ENCODE measurements at places on chromosomes 1 and 21.

GRCh38 chr1:246091477-246091876, 415.6 kb downstream of the SMYD3 start:
- no peaks in the 10 kb centered on the region for H3K27me3 ChIP-seq
- H3K4me3 ChIP-seq = no peak overlapping the region
- H3K4me1 ChIP-seq = peaks cover 21% of the 10 kb centered on the region
- no peak overlapping the region for H3K27ac ChIP-seq
- H3K36me3 ChIP-seq = no peaks in the 10 kb centered on the region
- DNase-seq = no peak

DNA sequence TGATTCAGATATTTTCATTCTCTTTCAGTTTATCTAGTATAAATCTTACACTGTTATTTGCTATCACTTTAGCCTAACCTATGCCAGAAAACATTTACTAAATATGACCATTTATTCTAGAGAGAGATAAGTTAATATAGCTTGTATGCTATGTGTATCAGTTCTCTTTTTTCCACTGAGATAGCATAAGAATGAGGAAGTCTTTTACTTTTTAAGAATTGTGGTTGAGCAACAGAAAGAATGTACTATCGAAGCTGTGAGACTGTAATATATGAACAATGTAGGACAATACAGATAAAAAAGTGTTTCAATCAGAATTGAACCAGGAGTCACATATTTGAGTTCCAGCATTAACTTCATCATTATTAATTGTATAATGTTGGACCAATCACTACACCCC, 479.9 kb upstream of the PLXNA2 start:
- H3K27ac ChIP-seq = no peak overlapping the region
- H3K4me3 ChIP-seq = no peak overlapping the region
- H3K27me3 ChIP-seq = no peaks in the 10 kb centered on the region
- no peaks in the 10 kb centered on the region for H3K4me1 ChIP-seq
- DNase-seq = no peak
- H3K36me3 ChIP-seq = peaks cover 16% of the 10 kb centered on the region

DNA sequence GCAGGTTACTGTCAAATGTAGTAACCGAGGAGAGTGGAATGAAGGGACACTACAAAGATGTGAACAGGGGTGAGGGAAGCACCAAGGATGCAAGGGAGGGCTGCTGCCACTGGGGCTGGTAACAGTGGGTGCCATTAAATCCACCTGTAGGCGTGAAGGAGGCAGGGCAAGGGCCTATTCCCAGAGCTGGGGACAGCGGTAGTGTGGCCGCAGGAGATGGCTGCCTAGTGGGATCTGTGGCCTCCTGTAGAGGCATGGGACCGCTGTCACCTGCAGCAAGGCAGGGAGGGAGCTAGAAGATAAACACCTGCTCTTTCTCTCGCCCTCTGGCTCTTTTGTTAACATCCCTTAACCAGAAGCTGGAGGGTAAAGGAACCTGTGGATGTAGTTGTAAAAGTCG, 80.5 kb upstream of the CNIH3 start:
- H3K27me3 ChIP-seq = peaks cover 4% of the 10 kb centered on the region
- no peaks in the 10 kb centered on the region for H3K4me1 ChIP-seq
- H3K27ac ChIP-seq = no peak overlapping the region
- no peaks in the 10 kb centered on the region for H3K36me3 ChIP-seq
- DNase-seq = no peak
- no peak overlapping the region for H3K4me3 ChIP-seq

GRCh38 chr1:236240675-236241074, 41.1 kb downstream of the ERO1B start:
- no peaks in the 10 kb centered on the region for H3K4me1 ChIP-seq
- H3K27me3 ChIP-seq = no peaks in the 10 kb centered on the region
- no peak overlapping the region for H3K27ac ChIP-seq
- no peak for DNase-seq
- H3K4me3 ChIP-seq = no peak overlapping the region
- peaks cover 3% of the 10 kb centered on the region for H3K36me3 ChIP-seq

DNA sequence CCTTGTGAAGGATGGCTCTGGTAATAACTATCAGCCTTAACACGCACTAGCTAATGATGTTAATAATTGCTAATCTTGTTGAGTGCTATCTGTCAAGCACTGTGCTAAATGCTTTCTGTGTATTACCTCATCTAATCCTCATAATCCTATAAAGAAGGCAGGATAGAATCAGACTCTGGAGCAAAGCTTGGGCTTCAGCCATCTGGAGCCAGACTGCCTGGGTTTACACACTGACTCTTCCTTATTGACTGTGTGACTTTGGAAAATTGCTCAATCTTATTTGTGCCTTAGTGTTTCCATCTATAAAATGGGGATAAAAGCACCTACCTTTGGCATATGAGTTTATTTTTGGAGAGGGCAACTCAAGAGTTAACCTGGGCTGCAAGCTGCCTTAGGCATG, 216.1 kb downstream of the NUF2 start:
- H3K36me3 ChIP-seq = no peaks in the 10 kb centered on the region
- no peaks in the 10 kb centered on the region for H3K27me3 ChIP-seq
- H3K27ac ChIP-seq = peak overlapping the region; percentile 79
- H3K4me3 ChIP-seq = no peak overlapping the region

GRCh38 chr1:9871707-9872425, 38.2 kb downstream of the CTNNBIP1 start:
- no peak for DNase-seq
- no peaks in the 10 kb centered on the region for H3K27me3 ChIP-seq
- H3K36me3 ChIP-seq = peaks cover under 1% of the 10 kb centered on the region
- H3K27ac ChIP-seq = no peak overlapping the region
- H3K4me3 ChIP-seq = no peak overlapping the region

GRCh38 chr21:42299324-42300044, 15.7 kb downstream of the TFF3 start:
- H3K27ac ChIP-seq = no peak overlapping the region
- peaks cover 1% of the 10 kb centered on the region for H3K36me3 ChIP-seq
- no peak overlapping the region for H3K4me3 ChIP-seq

GRCh38 chr1:206021008-206021625, 2.6 kb downstream of the CTSE start:
- H3K27me3 ChIP-seq = peaks cover 3% of the 10 kb centered on the region
- no peaks in the 10 kb centered on the region for H3K36me3 ChIP-seq
- no peaks in the 10 kb centered on the region for H3K4me1 ChIP-seq
- no peak for DNase-seq
- no peak overlapping the region for H3K4me3 ChIP-seq

DNA sequence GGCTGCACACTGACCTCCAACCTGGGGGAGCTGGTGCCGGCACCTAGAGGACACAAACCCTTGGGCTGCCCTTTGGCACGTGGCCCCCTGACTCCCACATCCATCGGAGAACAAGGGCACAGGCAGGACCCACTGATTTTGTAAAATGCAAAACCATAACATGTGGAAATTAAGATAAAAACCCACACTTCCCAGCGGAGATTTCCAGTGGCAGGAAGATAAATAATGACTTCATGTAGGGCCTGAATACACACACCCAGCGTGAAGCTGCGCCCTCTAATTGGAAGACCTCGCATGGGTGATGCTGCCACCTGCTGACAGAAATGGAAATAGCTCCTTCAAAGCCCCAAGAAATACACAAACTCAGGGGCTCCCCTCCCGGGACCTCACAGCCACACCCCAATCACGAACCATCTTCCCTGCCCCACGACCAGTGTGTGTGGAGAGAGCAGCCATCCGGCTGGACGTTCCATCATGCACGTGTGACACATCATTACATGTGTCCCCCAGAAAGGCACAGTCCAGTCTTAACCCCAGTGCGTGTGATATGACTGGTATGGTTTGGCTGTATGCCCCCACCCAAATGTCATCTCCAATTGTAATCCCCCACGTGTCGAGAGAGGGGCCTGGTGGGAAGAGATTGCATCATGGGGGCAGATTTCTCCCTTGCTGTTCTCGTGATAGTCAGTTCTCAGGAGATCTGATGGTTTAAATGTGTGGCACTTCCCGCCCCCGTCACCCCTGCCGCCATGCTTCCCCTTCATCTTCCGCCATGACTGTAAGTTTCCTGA, 5.7 kb upstream of the TPRG1L start:
- no peak overlapping the region for H3K4me3 ChIP-seq
- DNase-seq = no peak
- no peaks in the 10 kb centered on the region for H3K36me3 ChIP-seq

GRCh38 chr1:61743716-61744580, 1.7 kb downstream of the PATJ start:
- H3K36me3 ChIP-seq = peaks cover 4% of the 10 kb centered on the region
- H3K4me3 ChIP-seq = peak overlapping the region; percentile 66
- peak overlapping the region; percentile 96 for H3K27ac ChIP-seq
- H3K27me3 ChIP-seq = no peaks in the 10 kb centered on the region

DNA sequence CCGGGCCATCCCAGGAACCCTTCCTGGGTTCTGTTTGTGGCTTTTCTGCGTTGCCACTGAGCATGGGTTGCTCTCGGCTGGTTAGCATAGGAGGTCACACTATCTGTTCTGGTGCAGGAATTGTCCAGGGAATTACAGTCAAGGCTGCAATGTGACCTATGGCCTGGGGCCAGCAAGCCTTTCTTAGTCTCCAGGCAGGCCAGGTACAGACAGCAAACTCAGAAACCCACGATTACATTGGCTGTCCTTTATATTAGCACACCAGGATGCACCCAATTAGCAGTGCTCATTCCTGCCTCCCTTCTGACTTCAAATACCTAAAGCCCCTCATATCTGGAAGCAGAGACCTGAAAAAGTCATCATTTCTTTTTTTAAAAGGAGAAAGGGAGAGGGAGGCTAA, 55.2 kb downstream of the CD247 start:
- peaks cover 18% of the 10 kb centered on the region for H3K4me1 ChIP-seq
- H3K4me3 ChIP-seq = no peak overlapping the region
- H3K27me3 ChIP-seq = peaks cover 6% of the 10 kb centered on the region
- H3K36me3 ChIP-seq = no peaks in the 10 kb centered on the region
- DNase-seq = no peak
- no peak overlapping the region for H3K27ac ChIP-seq

DNA sequence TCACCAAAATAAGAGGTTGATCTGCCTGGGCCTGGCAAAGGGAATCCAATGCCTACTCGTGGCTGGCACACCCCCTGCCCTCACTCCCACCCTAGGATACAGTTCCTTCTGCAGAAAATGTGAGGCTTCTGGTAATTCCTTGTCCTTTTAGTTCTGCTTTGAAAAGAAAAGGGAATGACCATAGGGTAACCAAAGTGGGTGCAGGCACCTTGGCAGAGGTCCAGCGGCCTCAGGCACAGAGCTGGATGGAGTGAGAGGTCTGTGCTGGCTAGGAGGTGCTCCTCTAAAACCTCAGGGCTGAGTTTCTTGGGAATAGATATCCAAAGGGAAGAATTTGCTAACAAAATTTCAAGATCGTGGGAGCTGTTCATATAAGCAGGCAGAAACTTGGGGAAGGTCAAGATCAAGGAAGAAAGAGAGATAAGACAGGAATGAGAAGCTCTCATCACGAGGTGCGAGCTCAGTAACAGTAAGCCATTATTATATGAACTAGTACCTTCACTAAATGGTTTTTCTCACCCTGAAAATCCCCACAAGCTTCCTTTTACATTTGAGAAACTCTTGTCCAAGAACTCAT, 293.1 kb upstream of the LYPLAL1 start:
- peak overlapping the region; percentile 14 for H3K27ac ChIP-seq
- H3K4me3 ChIP-seq = no peak overlapping the region
- H3K27me3 ChIP-seq = no peaks in the 10 kb centered on the region
- H3K4me1 ChIP-seq = peaks cover 8% of the 10 kb centered on the region

GRCh38 chr1:222754366-222755139, 17.6 kb downstream of the FAM177B start:
- no peaks in the 10 kb centered on the region for H3K36me3 ChIP-seq
- no peak overlapping the region for H3K4me3 ChIP-seq
- no peak for DNase-seq
- no peaks in the 10 kb centered on the region for H3K27me3 ChIP-seq
- H3K27ac ChIP-seq = peak overlapping the region; percentile 39
- peaks cover 13% of the 10 kb centered on the region for H3K4me1 ChIP-seq

GRCh38 chr1:221832151-221832550, 90.3 kb upstream of the DUSP10 start:
- DNase-seq = no peak
- H3K36me3 ChIP-seq = no peaks in the 10 kb centered on the region
- H3K4me3 ChIP-seq = no peak overlapping the region

- H3K27me3 ChIP-seq = peaks cover 9% of the 10 kb centered on the region
- H3K4me3 ChIP-seq = no peak overlapping the region
Measured at GRCh38 chr1:166383635-166384346, 217.0 kb upstream of the FAM78B start.

DNA sequence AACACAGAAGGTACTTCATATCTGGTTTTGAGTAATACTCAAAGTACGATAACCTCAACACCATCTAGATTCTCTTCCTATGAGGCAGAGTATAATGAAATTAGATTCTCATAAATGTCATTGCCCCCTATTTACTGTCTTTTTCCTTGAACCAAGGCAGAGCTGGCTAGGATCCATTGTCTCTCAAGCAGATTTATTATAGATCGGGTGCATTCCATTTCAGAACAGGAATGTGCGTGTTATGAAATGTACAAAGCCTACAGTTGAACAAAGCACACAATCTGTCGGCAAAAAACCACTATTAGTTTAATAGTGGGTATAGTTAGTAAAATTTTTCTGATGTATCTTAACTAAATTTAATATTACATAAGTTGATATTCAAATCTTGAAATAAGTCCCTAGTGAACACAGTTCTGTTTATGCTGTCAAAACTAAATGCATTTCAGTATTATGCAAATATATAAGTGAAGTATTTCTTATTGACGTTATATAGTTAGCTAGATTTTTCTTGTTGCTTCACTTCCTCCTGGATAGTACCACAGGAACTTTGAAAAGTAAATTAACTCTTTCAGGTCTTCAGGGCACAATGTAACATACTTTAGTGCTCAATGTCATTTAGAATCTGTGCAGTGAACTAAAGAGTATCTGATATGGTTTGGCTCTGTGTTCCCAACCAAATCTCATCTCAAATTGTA, 92.1 kb downstream of the DDAH1 start:
- peak overlapping the region; percentile 3 for H3K4me3 ChIP-seq
- no peaks in the 10 kb centered on the region for H3K36me3 ChIP-seq
- H3K4me1 ChIP-seq = peaks cover 46% of the 10 kb centered on the region
- DNase-seq = no peak

DNA sequence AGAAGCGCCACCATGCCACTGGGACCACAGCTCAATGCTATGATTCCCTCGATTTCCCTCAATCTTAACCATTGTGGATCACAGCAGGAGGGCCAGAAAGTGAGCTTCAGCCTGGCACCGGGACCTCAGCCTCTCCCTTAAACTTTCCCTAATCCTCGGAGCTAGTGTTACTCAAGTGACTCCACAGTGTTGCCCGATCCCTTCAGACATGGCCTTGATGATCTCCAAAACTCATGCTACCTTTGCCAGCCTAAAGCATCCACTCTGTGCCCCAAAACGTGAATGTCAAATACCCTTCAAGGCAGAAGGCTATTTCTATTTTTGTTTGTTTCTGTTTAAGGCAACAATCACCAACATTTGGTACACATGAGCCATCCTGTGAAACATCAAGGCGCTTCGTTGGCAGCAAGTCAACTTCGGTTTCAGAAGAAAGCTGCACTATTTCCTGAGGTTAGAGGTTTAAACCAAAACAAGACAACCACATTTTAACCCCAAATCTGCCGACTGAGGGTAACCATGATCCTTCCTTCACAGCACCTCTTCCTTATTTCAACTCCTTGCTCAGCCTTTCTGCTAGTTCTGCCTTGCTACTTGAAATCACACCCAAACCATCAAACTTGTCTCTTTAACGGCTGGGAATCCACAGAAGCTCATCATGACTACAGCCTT, 94.4 kb upstream of the KRTAP19-8 start:
- H3K4me3 ChIP-seq = no peak overlapping the region
- H3K27me3 ChIP-seq = no peaks in the 10 kb centered on the region
- DNase-seq = no peak
- H3K4me1 ChIP-seq = peaks cover 13% of the 10 kb centered on the region
